ENCODE measurements at places on chromosomes 16 and 17.

DNA sequence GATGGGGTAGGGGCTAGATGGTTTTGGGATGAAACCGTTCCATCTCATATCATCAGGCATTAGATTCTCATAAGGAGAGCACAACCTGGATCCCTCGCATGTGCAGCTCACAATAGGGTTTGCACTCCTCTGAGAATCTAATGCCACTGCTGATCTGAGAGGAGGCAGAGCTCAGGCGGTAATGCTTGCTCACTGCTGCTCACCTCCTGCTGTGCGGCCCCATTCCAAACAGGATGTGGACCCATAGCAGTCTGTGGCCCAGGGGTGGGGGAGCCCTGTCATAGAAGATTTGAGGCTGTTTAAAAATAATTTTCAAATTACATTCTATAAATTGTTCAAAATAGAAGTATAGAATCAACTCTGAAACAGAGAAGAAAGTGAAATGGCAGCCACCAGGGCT is 50.8 kb downstream of the PHKB start:
- DNase-seq, result no peak

DNA sequence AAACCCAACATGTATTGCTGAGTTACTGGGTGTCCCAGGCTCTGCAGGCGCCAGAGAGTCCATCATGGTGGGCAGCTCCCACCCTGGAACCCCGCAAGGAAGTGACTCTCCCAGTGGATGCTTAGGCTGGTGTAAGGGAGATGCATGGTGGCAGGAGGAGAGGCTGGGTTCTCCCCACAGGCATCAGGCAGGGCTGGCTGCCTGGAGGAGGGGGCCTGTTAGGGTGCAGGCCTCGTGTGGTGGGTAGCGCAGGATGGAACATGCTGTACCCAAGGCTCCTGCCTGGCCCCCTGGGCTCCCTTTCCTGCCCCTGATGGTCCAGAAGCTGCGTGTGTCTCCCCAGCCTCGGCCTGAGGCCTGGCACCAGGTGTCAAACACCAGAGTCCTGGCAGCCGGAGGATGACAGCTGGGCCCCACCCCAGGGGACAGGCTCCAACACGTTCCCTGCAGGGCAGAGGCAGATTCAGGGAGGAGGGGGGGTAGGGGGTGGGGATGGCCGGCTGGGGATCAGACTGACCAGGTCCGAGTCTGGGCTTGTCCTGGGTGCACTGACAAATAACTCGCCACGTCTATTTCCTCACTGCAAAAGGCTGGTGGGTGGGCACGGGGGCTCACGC is 40.2 kb upstream of the CIBAR2 start:
- no peak for DNase-seq

- DNase-seq, result no peak
These were observed 47.0 kb downstream of the TNFRSF13B start for GRCh38 chr17:16924696-16925440.

- no peak for DNase-seq
These were observed 21.9 kb downstream of the MRM1 start for GRCh38 chr17:36623281-36623680.

DNA sequence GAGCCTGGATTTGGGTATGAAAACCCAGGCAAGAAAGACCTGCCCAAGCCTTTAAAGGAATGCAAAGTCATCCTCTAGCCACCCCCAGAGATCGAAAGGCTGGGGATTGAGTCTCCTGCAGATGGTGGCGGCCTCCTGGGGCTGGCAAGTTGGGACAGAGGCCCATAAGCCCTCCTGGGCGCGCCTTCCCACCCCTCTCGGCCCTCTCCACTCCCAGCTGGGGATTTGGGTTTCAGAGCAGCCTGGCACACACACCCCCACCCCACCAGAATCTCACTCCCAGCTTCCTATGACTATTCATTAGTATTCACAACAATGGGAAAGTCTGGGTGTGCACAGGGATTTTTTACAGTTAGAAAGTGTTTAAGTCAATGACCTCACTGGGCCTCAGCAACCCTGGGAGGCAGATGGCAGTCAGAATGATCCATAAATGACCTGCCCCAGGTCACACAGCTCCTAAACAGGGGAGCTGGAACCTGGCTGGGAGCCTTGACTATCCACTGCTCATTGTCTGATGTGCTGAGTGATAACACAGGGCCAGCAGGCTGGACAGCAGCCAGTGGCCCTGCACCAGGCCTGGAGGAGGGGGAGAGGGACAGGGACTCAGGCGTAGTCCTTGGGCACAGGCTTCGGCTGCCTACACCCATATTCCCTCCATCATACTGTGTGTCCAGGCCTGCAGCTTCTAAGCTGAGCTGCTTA is 12.1 kb downstream of the NHERF1 start:
- DNase-seq, result no peak

- DNase-seq, result no peak
These were observed 13.9 kb downstream of the MAP2K6 start for GRCh38 chr17:69428252-69428980.

DNA sequence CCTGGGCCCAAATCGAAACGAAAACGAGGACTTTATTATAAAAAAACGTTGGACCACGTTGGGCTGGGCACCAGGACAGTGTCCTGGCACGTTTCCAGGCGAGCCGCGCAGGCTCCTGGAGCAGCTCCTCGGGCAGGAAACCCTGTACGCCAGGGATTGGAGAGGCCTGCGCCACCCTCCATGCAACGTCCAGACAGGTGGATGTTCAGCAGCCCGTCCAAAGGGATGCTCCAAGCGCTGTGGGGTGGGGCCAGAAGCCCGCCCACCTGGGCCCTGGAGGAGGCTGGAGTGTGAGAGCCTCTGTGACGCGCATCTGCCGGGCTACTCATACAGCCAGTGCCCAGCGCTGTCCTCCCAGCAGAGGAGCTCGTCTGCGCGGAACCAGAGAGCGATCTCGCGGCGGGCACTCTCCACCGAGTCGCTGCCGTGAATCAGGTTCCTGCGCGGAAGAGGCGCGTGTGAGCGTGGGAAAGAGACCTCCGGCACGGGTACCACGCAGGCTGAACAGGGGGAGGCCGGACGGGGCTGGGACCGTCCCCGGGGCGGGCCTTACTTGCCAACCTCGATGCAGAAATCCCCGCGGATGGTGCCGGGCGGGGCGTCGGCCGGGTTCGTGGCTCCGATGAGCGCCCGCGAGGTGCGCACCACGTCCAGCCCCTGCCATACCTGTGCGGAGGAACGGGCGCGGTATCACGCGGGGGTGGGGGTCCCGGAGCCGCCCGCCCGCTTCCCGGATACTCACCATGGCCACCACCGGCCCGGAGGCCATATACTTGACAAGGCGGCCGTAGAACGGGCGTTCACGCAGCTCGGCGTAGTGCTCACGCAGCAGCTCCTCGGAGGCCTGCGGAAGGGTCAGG is 785 bp downstream of the NME3 start:
- no peak for DNase-seq

DNA sequence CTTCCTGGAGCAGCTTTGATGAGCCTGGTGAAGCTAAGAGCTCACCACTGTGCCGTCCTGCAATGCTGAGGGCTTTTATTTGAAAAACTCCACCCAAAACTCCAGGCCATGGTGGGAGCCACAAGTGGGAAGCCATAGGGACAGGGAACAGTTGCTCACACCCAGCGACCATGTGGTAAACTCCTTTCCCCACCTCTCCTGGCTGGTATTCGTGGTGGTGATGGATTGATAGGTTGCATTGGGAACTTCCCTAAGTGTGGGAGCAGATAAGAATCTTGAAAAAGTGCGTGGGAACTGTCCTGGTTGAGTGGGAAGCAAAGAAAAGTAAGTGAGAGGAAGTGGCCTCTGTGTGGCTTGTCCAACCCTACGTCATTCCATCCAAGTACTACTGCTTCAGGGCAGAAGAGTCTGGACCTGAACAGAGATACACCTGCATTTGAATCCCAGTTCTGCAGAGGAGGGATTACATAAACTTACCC is at the start of gene CCL1:
TSS of gene CCL1 (minus strand) at position 51 of the 479 bp plus-strand sequence. CDS start 72 bp downstream, outside the sequence.
- no peak for DNase-seq

GRCh38 chr16:76913046-76913445 is 277.9 kb upstream of the MON1B start:
- no peak for DNase-seq

DNA sequence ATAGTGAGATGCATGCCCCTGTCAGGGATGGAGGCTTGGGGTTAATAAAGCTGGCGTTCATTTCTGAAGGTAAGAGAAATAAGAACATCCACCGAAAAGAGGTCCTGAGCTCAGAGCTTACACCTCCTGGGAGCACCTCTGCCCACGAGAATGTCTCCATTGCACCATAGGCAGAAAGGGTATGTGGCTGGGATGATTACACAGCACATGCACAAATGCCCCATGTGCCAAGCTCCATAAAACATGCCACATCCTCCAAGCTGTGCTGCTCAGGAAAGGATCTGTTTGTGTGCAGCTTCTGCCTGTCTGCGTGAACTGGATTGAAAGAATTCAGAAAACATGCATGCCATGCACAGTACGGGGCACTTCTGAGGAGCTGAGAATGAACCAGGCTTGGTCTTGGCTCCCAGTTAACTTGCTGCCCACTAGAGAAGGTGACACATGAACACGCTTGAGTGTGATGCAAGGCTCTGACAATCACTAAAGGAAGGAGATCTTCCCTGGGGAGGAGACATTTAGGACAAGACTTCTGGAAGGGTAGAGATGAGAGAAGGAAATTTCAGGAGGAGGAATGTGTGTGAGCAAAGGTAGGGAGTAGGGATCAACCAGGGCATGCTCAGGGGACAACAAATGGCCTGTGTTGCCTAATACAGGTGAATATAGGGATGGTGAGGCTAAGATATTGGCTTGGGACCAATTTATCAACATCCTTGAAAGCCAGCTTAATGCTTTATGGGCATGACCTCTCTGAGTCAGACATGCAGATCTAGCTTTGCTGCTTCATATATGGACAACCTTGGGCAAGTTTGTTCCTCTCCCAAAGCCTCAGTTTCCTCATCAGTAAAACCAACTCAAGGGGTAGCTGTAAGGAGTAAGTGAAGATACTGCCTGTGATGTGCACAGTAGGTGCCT is 32.0 kb upstream of the SMPD3 start:
- no peak for DNase-seq

GRCh38 chr17:19987897-19988296 is 10.3 kb upstream of the AKAP10 start:
- no peak for DNase-seq

DNA sequence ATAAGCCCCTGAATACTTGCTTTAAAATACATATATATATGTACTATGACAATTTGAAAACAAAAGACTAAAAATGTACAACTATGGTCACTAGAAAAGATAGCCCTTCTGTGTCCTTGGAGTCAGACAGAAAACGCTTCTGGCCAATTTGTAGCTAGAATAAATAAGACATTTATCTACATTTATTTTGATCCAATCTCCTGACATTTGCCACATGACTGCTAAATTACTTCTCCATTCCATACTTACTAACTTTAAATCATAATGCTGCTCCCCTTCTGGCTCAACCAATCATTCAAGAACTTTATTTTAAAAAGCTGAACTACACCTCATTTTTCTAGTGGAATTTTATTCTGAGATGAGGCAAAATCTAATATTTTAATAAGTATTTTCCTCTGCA is 65.8 kb downstream of the CYTH1 start:
- DNase-seq, result no peak

- DNase-seq, result no peak
These were observed 8.5 kb downstream of the PECAM1 start for GRCh38 chr17:64382061-64382583.

DNA sequence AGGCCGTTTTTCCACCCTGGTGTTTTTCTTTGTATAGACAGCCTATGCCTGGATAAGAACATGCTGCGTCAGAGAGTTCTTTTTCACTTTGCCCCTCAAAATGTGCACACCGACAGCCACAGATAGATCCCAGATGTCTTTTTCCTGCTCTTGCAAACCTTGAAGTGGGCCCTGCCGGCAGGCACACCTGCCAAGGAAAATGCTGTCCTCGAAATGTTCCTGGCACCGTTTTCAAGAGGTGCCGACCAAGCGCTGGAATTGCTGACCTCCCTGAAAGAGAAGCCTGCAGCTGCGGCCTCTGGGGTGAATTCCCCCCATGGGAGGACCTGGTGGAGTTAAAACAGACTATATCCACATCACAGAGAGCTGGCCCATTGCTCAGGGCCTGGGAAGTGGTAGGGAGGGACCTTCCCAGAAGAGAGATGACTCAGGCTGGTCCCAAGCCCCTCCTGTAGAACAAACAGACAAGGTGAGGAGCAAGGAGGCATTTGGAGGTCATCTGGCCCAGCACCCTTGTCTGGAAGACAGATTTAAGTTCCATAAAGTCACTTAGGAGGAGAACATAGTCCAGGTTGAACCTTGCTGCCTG is 668.1 kb downstream of the MAF start:
- no peak for DNase-seq

DNA sequence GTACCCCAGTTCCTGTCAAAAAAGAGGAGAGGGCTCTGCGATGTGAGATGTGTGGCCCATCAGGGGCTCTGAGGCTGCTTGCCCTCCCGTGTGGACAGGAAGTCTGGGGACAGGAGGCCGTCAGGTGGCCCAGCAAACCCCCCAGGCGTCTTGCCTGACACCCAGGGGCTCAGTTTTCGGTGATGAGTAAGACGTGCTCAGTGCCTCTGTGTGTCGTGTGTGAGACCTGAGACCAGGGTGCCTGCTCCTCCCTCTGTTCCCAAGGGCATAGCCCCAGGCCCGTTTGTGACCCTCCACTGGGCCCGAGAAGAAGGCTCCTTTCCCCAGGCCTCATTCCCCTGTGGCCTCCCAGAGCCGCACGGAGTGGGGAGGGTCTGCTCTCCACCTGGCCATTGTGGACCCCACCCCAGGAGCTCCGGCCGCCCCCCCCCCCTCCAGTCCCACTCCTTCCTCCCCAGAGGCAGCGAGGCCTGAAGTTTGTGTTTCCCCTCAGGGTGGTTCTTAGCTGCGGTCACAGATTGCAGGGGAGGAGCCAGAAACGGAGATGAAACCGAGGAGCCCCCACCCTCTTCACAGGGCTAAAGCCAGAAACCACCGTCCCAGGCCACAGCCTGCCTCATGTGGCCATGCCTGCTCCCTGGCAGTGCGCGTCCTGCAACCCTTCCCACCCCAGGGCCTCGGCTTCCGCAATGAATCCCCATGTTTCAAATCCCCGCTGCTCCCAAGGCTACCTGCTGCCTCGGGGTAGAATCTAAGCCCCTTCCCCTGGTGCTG is 4.9 kb upstream of the ACTG1 start:
- DNase-seq, result no peak

DNA sequence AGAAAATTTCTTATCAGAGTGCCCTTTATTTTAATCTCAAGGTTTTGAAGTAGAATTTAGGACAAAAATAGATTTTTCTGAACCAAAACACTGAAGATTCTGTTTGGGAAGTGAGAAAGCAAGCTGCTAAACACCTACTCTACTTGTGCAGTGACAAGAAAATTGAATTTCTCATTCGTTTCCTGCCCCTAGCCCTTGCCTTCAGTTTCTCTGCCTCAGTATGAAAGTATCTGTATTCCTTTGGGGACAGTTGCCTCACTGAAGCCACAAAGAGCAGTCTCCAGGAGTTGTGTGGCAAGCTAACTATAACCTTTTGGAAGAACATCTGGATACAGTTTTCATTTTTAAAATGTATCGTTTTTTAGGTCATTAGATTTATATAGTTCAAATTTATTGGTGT is 19.7 kb downstream of the MOSMO start:
- no peak for DNase-seq

All from endothelial cell (in vitro differentiated cells).